ENCODE measurements at places on chromosomes 6 and 20.
A peak's percentile ranks its signal among the peaks of the same experiment; 100 is the strongest.

- DNase-seq, result peak; percentile 57
Measured at GRCh38 chr6:41505122-41506049, 40.8 kb upstream of the FOXP4 start.

DNA sequence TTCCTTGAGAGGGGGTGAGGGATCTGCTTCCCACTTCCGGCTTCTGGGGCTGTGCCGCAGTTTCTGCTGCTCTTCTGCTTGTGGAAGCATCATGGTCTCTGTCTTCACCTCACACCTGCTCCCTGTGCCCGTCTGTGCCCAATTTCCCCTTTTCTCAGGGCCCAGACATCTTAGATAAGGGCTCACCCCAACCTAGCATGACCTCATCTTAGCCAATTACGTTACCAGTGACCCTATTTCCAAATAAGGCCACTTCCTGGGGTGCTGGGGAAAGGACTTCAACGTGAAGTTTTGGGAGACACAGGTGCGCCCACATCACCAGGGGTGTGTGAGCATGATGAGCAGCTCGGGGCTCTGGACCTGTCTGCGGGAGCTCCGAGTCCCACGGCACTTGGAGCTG is 20.7 kb upstream of the RBBP8NL start:
- no peak for DNase-seq

DNA sequence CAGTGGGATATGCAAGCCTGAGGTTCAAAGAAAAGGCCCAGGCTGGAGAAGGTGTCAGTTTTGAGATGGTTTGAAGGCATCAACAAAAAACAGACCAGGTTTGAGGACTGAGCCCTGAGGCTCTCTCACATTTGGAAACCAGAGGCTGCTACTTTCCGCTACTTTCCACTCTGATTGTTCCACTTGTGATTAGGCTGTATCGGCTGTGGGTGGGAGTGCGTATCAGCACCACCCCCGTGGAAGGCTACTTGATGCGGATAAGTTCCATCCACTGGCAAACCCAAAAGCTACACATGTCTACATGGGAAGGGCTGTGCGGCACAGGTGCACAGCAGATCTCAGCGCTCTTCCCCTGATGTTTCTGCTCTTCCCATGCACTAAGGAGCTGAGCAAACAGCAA is 198.7 kb downstream of the GMPR start:
- DNase-seq, result no peak

DNA sequence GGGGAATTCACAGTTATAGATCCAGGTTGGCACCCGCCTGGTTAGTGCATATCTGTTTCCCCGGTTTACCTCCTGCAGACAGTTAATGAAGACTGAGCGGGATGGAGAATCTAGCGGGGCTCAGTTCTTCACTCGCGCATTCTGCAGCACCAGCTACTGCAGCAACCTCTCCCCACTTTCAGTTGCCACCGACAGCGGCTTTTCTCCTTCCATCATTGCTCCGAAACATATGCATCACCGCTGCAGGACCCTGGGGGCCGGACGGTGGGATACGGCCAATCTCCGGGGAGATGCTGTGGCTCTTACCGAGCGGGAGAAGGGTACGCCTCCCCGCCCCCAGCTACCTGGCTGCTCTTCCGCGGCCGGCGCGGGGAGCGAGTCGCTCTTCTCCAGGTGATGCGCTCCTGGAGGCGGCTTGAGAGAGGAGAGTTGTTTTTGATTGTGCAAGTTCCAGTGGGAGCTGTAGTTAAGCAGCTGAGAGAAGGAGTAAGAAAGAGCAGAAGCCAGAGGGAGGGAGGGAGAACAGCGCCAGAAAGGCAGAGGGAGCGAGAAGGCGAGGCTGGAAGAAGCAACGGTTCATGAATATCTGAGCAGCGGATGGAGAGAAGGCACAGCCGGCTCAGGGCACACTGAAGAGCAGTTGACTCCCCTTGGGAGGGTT is at the start of gene SGK1:
Gene SGK1, minus strand, starts transcription at position 642 of the 661 bp plus-strand sequence. CDS start 652 bp downstream, outside the sequence.
- DNase-seq, result peak; percentile 8

DNA sequence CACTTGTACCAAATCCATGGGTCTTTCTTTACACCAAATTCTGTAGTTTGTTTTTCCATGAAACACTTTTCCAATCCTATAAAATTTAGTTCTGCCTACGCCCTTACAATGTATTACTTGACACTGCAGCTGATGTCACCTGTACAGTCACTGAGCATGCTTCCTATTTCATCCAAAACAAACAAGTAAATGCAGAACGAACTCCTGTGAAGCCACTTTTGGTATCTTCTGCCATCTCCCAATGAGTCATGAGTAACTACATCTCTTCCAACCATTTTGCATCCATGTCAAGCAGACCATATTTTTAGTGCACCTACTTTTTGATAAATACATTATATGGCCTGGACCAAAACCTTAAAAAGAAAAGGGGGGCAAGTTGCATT is 42.4 kb downstream of the HDDC2 start:
- DNase-seq, result no peak

DNA sequence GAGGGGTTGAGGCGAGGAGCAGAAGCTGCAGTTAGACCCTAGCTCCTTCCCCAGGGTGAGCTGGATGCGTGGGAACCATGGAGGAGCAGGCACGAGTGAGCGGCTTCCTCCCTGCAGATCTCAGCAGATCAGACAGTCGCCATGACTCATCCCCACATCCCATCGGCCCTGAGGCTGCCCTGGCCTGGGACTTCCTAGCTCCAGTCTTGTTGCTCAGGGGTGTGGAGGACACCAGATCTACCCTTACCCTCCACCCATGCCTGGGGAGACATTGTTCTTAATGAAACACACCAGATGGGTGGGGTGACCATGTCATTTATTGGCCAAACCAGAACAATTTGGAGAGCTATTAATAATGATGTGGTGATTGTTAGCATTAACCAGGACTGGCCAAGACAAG is 36.3 kb upstream of the TGM2 start:
- no peak for DNase-seq

DNA sequence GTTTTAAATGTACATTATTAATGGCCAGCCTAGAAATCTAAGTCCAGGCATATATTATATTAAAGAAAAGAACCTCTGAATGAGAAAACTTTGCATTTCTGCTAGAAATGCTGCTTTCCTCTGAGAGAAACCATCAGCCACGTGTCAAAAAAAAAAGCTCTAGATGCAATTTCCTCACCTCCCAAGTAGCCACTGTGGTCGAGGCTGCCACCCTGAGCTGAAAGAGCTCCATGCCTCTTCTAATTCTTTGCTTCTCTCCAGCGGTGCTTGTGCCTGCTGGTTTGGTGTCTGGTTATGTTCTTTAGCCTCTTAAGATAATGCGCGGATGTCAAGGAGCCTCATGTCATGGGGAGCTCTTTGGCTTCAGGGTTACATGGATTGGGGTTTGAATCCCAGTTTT is 316.0 kb downstream of the TFAP2C start:
- DNase-seq, result no peak

DNA sequence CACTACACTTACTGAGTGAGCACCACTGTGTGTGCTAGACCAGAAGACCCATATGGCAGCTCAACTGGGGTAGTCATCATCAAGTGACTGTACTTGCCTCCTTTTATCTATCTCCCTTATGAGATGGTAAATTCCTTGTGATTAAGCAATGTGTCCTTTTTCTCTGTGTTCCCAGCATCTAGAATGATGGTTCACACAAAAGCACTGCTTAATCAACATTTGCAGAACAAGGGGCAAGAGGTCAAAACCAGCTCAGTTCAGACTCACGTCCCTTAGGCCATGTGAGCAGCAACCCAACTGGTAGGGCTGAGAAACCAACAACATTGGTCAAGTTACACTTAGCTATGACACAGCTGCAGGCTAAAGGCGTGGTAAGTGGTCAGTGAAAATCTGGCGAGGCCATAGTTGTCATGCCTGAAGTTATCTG is 10.0 kb downstream of the TRAM2 start:
- DNase-seq, result no peak

- DNase-seq, result no peak
Measured at GRCh38 chr6:35041086-35041861, 99.9 kb downstream of the TCP11 start.

- no peak for DNase-seq
Measured at GRCh38 chr20:24149881-24150307, 161.3 kb upstream of the GGTLC1 start.

- DNase-seq, result no peak
Measured at GRCh38 chr6:66675906-66676305, 968.9 kb upstream of the EYS start.

- DNase-seq, result no peak
Measured at GRCh38 chr6:18101271-18101670, 21.2 kb downstream of the NHLRC1 start.

DNA sequence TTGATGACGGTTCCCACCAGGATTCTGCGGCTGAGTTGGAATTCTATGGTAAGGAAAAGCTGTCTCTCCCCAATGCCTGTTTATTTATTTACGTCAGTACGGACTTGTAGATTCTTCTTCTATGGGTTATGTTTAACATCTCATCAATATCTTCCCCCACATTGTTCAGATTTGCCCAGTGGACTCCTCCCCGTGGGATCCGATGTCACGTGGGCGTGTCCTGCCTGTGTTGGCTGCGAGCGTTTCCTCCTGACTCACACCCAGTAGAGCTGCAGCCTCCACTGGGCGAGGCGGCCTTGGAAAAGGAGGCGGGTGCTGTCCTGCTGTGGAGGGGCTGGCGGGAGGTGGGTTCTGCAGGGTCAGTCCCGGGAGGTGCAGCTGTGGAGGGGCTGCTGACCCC is 46.8 kb upstream of the SLCO4A1 start:
- no peak for DNase-seq

- no peak for DNase-seq
Measured at GRCh38 chr6:82785206-82785605, 280.4 kb downstream of the UBE3D start.

GRCh38 chr6:10331334-10331968 is 83.4 kb downstream of the TFAP2A start:
- DNase-seq, result no peak

DNA sequence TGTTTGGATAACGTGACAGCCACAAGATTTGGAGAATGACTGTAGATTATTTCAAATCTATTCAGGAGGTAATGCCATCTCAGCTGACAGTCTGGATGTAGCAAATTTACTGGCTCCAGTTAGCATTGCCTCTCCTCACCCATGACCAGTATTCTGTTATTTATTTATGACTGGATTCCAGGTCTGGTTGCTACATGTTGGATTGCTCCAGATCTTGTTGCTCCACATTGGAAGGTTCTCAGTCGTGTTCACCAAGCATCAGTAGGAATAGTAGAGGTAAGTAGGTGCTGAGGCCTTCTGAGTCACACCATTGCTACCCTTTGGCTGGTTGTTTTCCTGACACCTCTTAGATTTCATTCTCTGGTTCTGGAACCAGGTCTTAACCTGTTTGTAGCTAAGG is 69.5 kb upstream of the ELOVL5 start:
- no peak for DNase-seq

DNA sequence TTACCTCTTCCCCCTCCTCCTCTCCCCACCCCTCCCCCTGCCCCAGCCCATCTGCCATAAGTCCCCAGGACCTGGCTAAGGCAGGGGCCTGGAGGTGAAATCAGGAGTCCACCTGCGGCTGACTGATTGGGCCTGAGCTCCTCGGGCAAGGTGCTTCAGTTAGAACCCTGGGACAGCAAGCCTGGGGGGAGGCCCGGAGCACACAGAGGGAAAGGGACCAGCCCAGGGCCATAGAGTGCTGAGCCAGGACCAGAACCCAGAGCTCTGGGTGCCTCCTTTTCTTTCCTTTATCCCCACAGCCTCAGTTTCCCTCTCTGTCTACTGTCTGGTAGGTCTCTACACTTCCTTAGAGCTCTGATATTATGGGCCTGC is 35.7 kb upstream of the VEGFA start:
- DNase-seq, result no peak

DNA sequence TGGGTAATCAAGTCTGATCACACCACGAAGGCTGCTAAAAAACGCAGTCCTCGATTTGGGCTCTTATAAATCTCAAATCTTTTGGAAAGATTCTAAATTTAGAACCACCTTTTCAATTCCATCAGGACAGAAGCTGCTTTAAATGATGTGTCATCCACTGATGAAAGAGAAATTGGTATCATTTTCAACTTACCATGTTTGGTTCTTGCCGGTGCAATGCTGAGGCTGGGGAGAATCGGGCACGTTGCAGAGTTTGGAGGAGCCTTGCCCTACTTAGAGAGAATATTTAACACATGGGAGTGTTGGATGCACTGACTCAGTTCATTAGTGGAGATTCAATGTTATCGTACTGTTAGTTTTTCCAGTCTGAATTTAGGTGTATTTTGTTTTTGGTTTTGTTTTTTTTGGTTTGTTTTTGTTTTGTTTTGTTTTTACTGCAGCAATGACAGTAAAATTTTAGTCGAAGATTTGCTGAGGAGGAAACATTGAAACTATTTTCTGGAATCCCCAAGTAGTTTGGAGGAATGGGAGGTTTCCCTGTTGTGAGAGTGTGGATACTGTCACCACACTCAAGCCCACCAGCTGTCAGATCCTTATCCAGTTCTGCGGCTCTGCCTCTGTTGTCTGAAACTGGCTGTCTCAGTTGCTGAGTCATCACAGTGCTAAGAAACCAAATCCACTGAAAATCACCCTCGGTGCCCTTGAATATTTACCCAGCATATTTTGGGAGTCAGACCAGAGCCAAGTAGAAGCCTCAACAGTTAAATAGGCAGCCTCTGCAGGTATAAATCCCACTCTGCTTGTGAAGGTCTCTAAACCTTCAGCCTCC is 497.0 kb downstream of the BTBD3 start:
- no peak for DNase-seq

- peak; percentile 4 for DNase-seq
Measured at GRCh38 chr6:149060985-149061760, 256.3 kb upstream of the TAB2 start.

- DNase-seq, result no peak
Measured at GRCh38 chr6:46719099-46719498, 16.1 kb downstream of the PLA2G7 start.

DNA sequence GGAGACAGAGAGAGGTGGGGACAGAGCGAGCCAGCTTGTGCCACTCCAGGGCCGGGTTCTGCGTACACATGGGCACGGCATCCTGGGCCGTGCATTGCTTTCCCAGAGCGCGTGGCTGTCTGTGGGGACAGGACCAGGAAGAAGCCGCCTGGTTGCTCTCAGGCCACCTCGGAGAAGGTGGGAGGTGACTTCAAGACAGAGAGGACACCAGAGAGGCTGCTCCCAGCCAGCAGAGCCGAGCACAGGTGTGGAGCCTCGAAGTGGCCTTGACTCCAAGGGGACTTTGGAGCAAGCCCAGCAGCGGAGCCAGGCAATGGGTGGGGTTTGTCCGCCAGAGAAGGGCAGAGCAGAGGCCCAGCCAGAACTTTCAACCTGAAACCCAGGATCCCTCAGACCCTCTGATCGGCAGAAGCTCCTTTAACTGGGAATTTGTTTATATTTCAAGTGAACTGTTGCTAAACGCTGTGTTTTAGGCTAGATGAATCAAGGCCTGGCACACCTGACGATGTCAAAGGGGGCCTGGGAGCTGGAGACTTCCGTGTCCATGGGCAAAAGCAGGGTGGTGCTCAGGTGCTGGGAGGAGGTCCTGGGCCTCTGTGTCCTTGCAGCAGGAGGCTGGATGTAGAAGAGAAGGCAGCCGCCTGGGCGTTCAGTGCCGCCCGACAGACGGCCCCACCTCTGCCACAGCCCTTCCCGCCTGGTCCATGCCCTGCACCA is 262.1 kb downstream of the DLL1 start:
- no peak for DNase-seq

- DNase-seq, result no peak
Measured at GRCh38 chr20:2042400-2042799, 48.5 kb upstream of the PDYN start.

All from HAP-1 (cell line).